ENCODE measurements at places on chromosomes 6 and 20.

DNA sequence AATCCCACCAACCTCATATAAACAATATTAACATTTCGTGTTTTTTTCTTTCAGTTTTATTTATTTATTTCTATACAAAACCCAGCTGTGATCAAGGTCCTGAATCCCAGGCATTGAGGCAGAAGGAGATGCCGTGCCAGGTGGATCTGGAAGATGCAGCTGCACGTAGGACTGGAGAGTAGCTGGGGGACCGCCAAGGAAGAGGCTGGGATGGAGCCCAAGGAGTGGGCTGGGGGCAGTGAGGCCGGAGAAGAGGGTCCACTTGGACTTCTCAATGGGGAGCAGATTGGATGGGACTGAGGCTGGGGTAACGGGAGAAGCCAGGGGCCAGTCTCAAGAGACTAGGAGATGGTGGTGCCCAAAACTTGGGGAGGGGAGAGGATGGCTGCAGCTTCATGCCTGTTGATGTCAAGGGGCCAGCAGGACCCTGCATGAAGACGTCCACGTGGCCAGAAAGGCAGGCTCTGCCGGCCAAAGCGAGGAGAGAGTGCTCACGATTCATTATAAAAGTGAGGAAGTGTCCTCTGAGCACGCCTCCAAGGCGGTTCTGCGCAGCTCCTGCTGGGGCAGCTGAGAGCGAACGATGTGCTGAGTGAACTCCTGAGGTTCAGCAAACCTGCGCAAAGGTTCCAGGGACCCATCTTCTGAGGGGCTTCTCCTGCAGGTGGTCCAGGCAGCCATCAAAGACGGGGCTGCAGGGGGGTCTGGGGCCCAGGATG lies 110.3 kb downstream of the BMP7 start:
- no peak for DNase-seq

DNA sequence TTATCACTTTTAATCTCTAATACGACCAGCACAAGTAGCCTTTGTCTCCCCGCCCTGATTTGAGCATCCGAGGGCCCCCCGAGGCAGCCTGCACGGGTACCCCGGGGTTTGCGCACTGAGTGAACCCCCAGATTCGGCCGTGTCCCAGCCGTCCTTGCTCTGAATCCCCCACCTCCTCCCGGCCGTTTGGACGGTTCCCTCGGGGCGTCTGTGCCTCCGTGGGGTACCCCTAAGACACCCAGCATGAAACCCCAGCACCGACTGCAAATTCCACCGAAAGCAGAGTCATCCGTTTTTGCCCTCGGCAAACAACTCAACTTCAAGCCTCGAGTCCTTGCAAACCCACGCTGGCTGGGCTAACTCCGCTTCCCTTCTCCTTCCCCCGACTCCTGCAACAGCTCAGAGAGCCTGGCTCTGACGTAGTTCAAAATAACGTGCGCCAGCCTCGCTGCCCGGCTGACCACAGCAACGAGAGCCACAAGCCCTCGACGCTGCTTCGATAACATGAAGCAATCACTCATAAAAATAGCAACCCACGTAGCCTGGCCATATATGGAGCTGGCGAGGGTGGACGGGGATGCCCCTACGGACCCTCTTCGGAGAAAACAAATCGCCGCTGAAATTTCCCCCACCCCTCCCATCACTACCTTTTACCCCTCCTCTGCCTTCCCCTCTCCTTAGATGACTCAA lies 764 bp upstream of the SNAP25 start:
- no peak for DNase-seq

DNA sequence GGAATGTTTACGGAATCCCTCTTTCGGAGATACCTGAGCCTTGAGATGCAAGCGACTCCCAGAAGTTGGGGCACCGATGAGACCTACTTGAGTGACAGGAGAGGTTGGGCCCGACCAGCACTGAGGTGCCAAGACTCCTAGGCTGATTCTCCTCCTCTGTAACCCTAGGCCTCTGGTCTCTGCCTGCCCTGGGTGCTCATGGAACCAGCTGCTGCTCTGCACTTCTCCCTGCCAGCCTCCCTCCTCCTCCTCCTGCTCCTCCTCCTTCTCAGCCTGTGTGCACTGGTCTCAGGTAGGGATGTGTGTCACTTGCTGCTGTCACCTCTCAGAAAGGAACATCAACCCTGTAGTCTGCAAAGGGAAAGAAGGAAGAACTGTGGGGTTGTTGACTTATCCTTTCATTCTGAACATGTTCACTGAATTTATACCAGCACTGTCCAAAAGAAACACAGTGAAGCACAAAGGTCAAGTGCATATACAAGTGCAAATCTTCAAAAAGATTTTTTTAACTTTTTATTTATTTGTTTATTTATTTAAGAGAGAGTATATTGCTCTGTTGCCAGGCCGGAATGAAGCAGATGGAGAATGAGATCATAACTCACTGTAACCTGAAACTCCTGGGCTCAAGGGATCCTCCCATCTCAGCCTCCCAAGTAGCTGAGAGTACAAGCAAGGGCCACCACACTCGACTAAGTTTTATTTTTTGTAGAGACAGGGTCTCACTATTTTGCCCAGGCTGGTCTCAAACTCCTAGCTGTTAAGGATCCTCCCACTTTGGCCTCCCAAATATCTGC lies 913 bp downstream of the BTN2A2 start:
- no peak for DNase-seq

GRCh38 chr6:78611886-78612480 lies 255.4 kb upstream of the IRAK1BP1 start:
- no peak for DNase-seq

DNA sequence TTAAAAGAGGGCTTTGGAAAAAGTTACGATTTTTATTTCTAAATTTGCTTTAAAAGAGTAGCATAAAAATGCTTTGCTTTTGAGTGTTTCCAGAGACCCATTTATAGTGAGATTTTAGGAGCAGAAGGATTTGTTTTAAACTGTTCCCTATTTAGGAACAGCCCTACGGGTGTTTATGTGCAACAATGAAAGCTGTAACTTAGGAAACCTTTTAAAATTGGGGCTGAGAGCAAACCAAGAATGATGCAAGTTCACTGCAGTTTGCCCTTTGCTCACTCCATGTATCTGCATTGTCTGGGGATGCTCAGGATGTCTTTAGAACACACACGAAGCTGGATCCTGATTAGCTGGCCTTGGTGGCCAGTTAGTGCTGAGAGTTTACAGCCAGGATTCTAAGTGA lies 40.9 kb downstream of the GHRH start:
- DNase-seq, result no peak

- no peak for DNase-seq
These were observed 120.1 kb upstream of the TIAM2 start for GRCh38 chr6:154874773-154875592.

DNA sequence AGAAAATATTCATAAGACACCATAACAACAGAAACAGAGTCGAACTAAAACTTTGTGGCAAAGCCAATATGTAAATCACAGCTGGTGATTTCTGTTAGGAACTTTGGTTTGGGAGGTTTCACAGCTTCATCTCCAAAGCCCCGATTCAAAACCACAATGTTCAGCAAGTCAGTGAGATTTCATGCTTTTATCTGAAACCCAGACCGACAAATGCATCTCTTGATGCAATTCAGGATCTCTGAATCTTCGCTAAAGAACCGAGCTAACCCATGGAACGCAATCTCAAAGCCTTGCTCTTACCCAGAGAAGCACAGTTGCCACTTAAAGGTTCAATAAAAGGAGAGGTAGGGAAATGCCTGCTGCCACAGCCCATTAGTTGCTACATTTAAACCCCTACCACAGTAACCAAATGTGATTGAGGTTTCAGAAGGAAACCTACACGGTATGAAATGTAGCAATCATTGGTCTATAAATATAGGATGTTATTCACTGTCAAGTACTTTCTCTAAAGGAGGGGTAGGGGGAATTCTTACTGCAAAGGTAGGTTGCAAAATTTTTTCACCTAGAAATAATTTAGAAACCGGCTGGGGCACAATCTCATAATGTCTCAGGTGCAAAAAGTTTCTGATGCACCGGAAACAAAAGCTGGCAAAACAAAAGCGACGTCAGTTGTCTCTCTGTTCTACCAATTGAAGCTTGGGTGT lies 381.0 kb upstream of the ARID1B start:
- no peak for DNase-seq

GRCh38 chr6:35415065-35415891 lies 36.9 kb upstream of the FANCE start:
- DNase-seq, result peak; percentile 83

DNA sequence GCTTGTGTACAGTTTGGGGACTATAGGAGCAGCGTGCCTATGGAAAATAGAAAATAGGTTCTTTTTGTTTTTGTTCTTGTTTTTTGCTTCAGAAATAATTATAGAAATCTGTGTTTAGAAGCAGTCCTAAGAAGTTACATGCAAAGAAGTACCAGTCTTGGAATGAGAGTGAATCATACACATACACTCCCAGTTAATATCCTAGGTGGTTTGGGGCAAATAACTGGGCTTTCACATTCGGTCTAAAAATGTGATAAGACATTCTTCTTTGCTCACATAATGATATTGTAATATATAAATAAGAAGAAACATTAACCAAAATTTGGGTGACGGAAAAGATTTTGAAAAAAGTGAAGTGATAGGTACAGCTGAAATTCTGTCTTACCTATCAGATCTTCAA lies 61.0 kb downstream of the ENPP1 start:
- DNase-seq, result no peak

DNA sequence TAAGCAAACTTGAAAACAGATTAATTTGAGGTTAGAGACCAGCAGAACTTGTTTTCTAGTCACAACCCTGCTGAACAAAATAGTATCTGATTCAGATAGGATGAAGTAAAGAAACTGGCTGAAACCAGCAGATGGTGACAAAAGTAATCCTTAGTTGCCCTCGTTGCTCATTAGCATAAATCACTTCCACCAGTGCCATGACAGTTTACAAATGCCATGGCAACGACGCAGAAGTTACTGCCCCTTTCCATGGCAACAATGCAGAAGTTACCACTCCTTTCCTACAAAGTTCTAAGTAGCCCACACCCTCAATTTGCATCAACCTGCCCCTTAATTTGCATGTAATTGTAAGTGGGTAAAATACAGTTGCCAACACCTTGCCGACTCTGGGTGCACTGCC lies 23.7 kb downstream of the SNRPB start:
- no peak for DNase-seq

GRCh38 chr6:42431877-42432276 lies 19.8 kb downstream of the TRERF1 start:
- no peak for DNase-seq

DNA sequence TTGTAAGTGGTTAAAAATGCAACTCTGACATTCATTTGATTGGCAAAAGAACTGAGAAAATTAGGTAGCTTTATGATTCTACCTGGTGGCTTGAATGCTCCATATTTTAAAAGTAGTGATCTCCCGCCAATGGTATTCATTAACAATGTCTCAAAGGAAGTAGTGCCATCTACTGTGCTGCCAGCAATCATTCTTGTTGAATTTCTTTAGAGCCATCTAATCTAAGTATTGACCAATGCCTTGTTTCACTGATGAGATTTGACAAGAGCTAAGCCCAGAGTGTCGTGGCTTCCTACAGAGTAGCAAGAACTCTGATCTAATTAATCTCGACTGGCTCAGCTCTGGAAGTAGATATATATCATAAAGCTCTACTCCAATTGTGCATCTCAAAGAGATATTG lies 696.7 kb downstream of the C6orf118 start:
- no peak for DNase-seq

DNA sequence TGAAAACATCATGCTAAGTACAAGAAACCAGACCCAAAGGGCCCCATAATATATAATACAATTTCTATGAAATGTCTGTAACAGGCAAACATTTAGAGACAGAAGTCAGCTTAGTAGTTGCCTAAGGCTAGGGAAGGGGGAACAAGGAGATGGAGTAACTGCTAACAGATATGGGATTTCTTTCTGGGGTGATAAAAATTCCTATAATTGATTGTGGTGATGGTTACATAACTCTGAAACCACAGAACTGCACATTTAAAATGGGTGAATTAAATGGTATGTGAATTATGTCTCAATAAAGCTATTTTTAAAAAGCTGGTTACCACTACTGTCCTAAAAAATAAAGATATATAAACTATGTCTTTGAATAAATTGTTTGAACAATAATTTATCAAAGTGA lies 3.2 kb downstream of the CEP162 start:
- DNase-seq, result no peak

DNA sequence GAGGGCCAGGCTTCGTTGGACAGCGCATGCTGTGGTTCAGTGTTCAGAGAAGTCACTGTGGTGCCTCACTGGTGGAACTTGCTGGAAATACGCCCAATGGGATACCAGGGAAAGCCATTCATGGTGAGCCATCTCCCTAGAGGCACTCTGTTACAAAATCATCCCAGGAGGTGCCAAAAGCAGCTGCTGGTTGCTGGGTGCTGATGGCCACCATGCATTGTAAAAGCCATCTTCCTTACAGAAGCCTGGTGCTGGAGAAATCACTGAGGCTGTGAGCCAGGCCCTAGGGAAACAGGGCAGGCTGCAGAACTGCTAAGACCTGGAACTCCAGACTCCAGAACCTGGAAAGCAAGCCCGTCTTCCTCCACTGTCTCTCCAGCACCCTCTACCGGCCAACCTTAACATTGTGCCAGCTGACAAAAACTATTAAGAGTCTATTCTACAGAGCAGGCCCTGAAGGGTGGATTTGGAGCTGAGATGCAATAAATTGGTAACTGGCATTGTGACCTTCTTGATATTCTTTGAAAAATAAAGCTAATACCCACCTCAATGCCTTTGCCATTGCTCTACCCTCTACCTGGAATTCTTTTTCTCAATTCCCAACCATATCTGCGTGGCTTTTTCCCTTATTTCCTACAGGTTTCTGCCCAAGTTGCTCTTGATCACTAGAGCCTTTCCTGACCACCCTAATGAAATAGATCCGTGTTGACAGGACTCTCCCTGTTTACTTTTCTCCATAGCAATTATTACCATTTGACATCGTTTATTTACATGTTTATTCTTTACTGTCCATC lies 18.5 kb downstream of the SNRPB start:
- no peak for DNase-seq

DNA sequence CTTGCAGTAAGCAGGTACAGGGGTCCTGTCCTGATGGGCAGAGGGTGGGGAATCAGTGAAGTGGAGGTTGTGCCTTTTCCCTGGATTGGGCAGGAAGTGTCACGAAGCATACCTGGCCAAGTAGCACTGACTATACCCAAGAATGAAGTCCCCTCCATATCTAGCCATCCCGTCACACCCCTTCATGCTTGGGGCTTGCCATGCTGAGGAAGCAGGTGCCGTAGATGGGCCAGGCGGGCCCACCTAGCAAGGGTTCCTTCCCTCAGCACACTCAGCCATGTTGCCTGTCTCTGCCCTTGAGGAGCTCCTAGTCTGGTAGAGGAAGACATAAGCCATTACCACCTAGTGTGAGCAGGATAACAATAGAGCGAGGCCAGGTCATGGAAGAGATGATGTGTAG lies 33.5 kb downstream of the EIF2S2 start:
- no peak for DNase-seq

- DNase-seq, result no peak
These were observed 129.6 kb downstream of the CD24 start for GRCh38 chr6:106844930-106845329.

DNA sequence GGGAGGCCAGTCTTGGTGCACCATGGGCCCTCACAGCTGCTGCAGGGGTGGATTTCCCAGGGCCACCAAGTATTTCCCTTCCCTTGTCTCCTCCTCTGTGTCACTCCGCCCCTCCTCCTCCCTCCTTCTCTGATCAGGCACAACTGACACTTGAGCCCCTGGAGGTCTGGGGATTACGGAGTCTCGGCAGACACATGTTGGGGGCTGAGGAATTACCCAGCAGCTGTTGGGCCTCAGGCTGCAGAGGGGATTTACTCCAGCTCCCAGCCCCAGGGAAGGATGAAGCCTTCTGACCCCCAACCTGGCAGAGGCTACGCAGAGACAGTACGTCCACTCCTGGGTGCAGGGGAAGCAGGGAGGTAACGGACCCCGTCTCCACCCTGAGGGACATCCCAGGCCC lies 420.5 kb upstream of the SULF2 start:
- DNase-seq, result no peak
